Activated T-helper 1 cell treated with anti-CD3 and anti-CD28 coated beads, Interleukin-2, amount 50 U/mL, for 16 hours (primary cell): ENCODE measurements at places on chromosomes 4 and X.

- no peak for DNase-seq
These were observed 58.5 kb downstream of the PGRMC2 start for GRCh38 chr4:128228845-128229795.

DNA sequence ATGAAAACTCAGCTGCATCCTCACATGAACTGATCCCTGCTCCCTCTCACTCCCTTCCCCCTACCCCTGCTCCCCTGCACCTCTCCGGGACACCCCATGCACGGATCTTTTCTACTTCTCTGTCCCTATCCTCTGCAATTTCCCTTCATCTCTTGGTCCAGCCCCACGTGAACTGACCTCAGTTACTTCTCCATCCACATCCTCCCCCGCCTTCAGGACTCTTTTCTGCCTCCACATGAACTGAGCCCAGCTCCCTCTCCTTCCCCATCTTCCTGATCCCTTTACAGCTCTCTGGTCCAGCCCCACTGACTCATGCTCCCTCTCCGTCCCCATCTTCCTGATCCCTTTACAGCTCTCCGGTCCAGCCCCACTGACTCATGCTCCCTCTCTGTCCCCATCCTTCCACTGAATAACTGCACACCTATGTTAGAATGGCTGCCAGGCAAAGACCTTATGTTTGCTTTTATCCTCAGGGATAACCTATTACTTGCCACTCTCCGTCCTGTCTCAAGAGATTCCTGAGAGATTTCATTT lies 5.6 kb downstream of the CETN2 start:
- no peak for DNase-seq

GRCh38 chrX:66012094-66012534 lies 27.8 kb downstream of the VSIG4 start:
- no peak for DNase-seq

DNA sequence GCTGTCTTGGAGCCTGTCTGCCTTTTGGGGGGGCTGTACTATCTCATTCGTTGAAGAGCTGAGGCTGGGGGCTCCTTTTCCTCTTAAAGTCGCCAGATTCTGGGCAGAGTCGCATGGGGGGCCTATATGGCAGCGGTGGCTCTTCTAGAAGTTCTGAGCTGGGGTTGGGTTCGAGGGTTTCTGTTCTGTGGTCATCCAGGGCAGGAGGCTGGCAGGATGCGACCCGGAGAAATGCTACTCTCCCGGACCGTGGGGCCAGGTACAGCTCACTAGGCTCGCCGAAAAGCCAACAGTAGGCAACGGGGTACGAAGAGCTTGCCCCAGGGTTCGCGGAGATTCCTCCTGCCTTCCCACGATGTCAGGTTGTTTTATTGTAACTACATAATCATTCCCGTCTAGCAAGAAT lies 1.9 kb upstream of the CITED1 start:
- no peak for DNase-seq

DNA sequence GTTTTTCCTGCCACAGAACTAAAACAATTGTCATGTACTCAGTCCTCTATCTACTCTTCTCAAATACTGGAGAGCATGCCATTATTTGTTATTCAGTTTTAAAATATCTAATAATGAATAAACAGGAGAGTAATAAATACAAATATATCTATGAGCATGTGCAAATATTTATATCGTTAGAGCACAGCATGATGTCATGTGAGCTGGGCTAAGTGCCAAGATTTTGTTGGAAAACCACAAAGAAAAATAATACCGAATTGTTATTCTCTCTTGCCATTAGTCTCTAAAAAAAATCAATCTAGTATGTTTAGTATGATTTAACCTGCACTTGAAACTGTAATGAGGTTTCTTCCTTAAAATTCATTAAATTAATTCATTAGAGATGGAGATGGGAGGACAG lies 97.3 kb downstream of the DDX60 start:
- DNase-seq, result no peak

- DNase-seq, result no peak
These were observed 562.2 kb downstream of the ACTRT1 start for GRCh38 chrX:127490000-127490399.

- no peak for DNase-seq
These were observed 17.5 kb upstream of the SAT1 start for GRCh38 chrX:23765449-23765848.

DNA sequence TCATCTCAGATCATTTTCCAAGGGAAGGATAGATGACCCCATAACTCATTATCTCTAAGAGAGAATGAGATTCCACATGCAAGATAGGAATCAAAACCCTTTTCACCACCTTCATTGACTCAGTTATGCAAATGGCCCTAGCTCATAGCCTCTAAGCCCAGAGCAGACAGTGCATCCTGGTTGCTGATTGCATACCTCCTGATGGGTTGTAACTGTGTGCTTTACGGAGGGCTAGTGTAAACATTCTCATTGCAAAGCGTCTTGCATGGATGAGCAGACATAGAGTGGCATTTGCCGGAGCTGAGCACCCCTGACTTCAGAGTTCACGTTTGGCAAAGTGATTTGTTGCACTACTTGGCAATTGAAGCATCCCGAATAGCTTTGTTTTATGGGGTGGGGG lies 151.0 kb downstream of the VCX3A start:
- no peak for DNase-seq

GRCh38 chr4:28772066-28772465 lies 1911.4 kb downstream of the STIM2 start:
- no peak for DNase-seq

DNA sequence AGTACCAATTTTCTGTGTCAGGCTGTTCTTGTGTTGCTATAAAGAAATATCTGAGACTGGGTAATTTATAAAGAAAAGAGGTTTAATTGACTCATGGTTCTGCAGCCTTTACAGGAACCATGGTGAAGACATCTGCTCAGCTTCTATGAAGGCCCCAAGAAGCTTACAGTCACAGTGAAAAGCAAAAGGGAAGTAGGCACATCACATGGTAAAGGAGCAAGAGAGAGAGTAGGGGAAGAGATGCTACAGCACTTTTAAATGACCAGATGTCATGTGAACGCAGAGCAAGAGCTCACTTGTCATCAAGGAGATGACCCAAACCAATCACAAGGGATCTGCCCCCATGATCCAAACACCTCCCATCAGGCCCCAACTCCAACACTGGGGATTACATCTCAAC lies 174.3 kb downstream of the ATP10D start:
- no peak for DNase-seq

- DNase-seq, result no peak
These were observed 110.7 kb upstream of the GALNT7 start for GRCh38 chr4:173057901-173058300.

DNA sequence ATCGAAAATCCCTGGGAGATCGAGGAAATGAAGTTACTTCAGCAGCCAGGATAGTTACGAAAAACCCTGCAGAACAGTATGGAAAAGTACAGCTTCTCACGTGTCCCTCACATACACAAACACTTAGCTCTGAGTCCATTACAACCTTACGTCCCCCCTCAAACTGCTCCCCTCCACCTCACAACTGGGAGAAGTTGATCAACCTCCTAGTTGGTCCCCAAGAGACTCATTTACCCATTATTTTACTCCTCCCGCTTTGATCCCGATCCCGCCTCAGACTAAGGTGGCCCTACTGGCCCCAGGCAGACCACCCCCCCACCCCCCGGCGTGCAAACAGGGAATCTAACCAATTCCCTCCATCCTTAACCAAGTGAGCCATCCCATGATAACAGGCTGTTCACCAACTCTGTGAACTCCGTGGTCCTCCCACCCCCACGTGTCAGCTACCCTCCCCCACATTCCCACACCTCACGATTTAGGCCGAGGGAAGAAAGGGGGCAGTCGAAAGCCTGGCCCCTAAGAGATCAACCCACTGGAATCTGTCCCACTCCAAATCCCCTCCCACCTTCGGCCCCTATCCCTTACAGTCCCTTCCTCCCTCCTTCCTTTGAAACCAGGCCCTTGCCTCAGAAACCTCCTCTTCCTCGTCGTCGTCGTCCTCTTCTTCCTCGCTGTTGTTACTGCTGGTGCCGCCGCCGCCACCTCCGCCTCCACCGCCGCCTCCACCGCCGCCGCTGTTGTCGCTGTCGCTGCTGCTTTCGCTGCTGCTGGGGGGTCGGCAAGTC lies 755 bp downstream of the ANKRD17 start:
- DNase-seq, result peak; percentile 2

GRCh38 chr4:106971636-106972035 lies 64.5 kb downstream of the DKK2 start:
- DNase-seq, result no peak

- no peak for DNase-seq
These were observed 481.8 kb downstream of the FGF13 start for GRCh38 chrX:138229718-138230117.

DNA sequence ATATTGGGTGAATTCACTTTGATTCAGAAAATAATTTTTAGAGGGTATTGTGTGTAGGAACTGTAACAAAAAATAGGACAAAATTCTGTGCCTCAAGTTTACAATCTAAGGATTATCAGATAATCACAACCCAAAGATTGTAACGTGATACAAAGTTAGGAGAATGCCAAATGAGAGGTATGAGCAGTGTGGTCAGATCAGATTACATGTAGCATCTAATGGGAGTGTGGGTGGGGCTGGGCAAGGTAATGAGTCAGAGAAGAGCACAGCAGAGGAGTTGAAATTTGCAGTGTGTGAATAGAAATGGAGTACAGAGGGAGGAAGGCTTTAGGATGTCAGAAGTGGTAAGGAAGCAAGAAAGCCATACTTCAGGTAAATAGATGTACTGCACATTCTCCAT lies 103.4 kb upstream of the TEX13A start:
- DNase-seq, result no peak

DNA sequence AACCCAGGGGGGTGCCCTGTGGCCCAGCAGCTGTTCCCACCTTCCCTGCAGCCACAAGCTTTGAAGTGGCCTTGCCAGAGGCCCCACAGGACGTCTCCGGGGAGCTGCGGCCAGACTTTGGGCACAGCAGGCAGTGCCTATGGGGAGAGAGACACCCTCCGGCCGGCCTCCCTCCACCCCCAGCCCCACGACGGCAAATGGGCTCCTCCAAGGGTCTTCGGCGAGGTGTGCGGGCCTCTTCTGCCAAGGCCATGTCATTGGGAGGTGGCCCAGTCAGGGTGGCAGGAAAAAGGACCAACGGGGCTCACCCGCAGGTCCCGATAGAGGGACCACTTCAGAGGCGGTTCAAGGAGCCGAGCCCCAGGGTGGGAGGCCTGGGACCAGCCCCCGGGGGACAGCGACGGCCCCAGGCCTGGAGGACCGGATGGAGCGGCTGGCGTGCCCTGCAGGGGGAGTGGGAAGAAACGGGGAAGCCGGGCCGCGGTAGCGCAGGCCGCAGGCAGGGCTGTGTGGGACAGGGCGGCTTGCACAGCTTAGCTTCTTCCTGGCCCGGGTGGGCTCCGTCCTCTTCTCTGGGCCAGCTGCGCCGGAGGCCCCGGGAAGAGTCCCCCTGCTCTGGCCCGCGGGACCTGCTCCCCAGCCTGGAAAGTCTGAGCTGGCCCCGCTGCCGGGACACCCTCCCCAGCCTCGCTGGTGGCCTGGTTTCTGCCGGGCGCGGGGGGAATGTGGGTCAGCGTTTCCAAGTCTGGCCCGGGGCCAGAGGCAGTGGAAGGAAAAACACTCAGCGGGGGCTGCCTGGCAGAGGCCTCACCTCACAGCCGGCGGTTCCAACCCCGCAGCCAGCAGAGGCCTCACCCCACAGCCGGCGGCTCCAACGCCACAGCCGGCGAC lies 21.9 kb upstream of the SPON2 start:
- no peak for DNase-seq
